GDM1 (cell line): ENCODE measurements at places on chromosomes 7 and 10.

- DNase-seq: peak; percentile 56
Measured at GRCh38 chr10:30821261-30821993, 191.9 kb upstream of the LYZL2 start.

- peak; percentile 39 for DNase-seq
Measured at GRCh38 chr10:133378251-133379096, 588 bp upstream of the PAOX start.

- DNase-seq: no peak
Measured at GRCh38 chr7:127189074-127189473, 63.7 kb downstream of the GRM8 start.

DNA sequence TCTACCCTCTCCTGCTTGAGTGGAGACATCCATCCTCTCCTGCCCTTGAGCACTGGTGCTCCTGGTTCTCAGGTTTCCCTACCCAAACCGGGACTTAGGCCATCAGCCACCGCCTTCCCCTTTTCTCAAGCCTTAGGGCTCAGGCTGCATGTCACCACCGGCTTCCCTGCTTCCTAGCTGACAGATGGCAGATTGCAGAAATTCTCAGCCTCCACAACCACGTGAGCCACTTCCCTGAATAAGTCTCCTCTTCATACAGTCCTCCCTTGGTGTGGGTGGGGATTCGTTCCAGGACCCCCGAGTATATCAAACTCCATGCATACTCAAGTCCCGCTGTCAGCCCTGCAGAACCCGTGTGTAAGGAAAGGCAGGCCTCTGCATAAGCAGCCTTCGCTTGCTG, 203.5 kb upstream of the ZNF32 start:
- DNase-seq: no peak

GRCh38 chr7:72435925-72436480, 23.9 kb upstream of the CALN1 start:
- DNase-seq: no peak

DNA sequence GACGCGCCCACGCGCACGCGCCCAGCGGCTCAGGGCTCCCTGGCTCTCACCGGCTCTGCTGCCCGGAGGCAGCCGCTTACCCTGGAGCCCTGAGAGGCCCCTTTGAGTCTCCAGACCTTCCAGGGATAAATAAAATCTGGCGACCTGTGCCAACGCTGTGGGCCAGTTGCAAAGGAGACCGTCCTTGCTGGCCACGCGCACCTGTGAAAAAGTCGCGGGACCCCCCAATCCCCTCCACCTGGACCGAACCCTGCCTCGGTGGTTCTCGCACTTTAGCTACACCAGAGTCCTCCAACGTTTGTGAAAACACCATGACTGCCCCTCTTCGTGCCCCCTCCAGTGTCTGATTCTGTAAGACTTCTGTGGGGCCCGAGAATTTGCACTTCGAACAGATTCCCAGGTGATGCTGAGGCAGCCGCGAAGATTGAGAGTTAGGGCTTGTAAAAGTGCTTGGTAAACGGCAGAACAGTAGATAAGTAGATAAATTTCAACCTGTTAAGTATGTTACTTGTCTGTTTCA, 102.4 kb upstream of the SVIL start:
- DNase-seq: no peak

- no peak for DNase-seq
Measured at GRCh38 chr10:75776738-75777504, 345.5 kb downstream of the LRMDA start.

GRCh38 chr10:49319206-49319605, 20.2 kb downstream of the C10orf71 start:
- no peak for DNase-seq

GRCh38 chr7:32073533-32073932, 3.3 kb upstream of the PDE1C start:
- no peak for DNase-seq

DNA sequence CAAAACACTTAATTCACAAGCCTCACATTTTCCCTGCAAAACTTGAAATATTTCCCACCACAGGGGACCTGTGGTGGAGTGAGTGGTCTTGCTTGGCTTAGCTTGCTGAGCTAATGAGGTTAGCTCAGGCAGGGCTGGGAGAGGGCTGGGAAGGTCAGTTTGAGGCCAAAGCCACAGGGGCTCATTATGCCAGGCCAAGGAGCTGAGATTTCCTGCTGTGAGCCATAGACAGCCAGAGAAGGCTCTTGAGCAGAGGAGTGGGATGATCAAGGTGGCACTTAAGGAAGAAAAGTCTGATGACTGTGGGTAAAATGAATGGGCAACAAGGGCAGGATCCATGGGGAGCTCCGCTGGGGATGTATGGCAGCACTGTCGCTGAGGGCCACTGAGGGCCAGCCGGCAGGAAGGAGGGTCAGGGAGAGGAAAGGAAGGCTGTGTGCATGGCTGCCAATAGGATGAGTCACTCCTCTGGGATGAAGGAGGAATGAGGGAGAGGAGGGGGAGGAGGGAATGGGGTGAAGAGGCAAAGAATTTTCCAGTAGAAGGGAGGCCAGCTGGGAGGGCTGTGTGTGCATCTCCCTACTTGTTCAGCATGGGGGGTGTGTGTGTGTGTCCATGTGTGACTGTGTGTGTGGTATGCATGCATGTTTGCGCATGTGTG, 18.7 kb upstream of the ZNF488 start:
- no peak for DNase-seq

DNA sequence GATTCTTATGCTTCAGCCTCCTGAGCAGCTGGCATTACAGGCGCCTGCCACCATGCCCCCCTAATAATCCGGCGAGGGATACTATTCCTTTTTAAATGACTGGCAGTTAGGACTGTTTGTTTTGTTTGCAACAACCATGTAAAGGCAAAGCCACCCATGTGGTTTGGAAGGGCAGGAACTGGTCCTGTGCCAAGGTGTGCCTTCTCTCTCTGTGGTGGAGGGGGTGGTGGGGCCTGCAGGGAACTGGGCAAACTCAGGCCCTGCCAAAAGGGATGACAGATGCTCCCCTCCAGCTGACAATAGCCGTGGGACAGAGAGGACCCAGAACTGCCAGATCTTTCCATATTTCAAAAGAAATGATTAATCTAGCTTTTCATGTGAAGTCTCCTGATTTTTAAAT, 23.5 kb upstream of the WAPL start:
- no peak for DNase-seq

DNA sequence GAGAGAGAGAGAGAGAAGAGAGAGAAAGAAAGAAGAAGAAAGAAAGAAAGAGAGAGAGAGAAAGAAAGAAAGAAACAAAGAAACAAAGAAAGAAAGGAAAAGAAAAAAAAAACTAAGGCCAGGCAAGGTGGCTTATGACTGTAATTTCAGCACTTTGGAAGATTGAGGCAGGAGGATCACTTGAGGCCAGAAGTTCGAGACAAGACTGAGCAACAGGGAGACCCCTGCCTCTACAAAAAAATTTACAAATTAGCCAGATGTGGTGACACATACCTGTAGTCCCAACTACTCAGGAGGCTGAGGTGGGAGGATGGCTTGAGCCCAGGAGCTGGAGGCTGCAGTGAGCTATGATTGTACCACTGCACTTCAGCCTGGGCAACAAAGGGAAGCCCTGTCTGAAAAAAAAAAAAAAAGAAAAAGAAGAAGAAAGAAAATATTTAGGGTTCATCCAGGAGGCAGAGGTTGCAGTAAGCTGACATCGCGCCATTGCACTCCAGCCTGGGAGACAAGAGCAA, 2.8 kb downstream of the SERPINE1 start:
- no peak for DNase-seq

GRCh38 chr10:34655286-34656170, 159.6 kb downstream of the PARD3 start:
- peak; percentile 16 for DNase-seq

DNA sequence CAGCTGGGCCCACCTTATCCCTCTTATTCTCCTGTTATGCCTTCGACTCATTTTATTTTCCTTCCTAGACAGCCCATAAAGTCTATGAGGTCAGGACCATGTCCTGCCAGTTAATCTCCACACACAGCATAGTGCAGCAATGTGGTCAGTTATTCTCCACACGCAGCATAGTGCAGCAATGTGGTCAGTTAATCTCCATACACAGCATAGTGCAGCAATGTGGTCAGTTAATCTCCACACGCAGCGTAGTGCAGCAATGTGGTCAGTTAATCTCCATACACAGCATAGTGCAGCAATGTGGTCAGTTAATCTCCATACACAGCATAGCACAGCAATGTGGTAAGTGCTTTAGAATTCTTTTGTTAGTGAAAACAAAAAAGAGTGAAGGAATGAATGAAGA, 77.8 kb downstream of the TEX36 start:
- DNase-seq: no peak

DNA sequence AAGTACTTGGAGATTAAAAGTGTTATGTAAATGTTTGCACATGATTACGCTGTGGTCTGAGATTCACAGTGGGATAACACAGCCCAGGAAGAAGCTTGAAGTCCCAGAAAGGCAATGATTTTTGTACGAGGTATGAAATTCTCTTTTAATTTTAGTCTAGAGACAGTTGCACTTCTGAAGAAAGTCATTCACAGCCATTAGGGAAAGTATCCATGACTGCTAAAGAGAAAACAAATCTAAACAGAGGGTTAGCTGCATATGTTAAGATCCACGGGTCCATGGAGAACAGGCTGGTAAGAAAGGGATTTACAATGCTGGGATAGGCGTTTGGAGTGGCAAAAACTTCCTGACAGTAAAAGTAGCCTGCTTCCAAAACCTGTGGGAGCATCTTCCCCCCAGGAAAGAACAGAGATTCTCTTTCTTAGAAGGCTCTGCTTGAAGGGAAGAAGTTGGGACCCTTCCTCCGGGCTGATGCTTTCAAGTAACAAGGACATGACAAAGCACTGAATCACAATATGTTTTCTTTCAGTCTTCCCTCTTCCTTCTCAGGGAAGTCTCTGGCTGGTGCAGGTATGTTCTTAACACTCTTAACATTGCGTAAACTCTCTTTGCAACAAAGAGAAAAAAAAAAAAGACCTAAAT, 220.8 kb upstream of the CELF2 start:
- no peak for DNase-seq

- no peak for DNase-seq
Measured at GRCh38 chr7:2105280-2105679, 127.5 kb downstream of the MAD1L1 start.

- no peak for DNase-seq
Measured at GRCh38 chr10:70350501-70350900, 31.9 kb downstream of the LRRC20 start.

DNA sequence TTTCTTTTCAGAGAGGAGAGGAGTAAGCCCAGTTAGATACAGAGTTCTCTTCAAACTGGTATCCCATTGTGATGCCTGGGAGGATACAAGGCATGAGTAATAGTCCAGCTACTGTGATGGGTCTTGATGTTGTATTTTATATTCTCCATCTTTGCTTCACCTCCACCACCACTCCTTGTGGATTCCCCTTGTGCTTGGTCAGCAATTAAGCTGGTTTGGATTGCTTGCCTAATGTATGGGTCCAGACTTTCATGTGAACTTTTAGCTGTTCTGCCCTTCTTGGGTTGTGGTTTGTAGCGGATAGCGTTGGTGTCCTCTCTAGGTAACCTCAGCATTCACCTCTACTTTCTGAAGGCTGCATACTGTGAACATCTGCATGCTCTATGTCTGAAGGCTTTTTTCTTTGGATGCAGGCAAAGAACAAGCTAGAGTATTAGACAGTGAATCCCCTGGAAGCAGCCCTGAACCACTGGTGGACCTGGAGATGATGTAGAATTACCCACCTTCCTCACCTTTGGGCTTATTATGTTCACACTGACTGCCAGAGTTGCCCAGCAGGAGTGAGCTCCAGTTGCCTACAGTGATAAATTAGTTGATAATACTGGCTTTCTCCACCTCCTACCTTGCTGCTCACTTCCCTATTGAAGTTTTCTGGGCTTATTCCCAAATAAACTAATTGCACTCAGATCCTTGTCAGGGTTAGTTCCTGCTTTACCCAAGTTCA, 126.5 kb upstream of the MTPN start:
- no peak for DNase-seq

DNA sequence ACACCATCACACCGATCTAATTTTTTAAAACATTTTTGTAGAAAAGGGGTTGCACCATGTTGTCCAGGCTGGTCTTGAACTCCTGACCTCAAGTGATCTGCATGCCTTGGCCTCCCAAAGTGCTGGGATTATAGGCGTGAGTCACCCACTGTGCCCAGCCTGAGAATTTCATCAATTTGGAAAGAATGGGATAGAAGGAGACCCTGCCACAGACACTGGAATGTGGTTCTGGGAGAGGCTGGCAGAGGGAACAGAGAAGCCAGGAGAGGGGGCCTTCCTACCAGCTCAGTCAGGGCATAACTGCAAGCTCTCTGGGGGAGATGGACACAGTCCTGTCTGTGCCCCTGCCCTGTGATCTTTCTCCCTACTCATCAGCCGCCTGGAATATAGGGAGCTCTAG, 42.1 kb upstream of the MKRN1 start:
- DNase-seq: no peak

GRCh38 chr7:47042669-47043068, 539.2 kb downstream of the TNS3 start:
- DNase-seq: no peak

- DNase-seq: no peak
Measured at GRCh38 chr7:94400022-94400421, 5.3 kb downstream of the COL1A2 start.

- no peak for DNase-seq
Measured at GRCh38 chr10:97805096-97805884, 33.5 kb upstream of the SFRP5 start.
